ENCODE measurements at places on chromosomes 6 and 20.

DNA sequence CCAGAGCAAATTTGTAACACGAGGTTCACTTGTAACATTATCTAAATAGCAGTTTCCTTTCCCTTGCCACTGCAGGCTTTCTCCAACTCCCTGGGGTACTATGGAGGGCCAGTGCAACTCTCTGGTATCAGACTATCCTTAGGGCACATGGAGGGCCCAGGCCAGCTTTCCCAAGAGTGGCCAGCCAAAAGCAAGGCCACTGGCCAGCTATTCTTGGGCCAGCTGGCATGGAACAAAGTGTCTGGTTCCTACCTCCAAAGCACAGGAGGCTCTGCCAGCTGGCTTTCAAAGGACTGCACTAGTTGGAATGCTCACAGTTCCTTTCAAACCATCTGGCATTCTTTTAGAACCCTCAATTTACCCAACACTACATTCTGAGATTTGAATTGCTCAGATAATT is 8.7 kb downstream of the RNF24 start:
- no peak for DNase-seq

DNA sequence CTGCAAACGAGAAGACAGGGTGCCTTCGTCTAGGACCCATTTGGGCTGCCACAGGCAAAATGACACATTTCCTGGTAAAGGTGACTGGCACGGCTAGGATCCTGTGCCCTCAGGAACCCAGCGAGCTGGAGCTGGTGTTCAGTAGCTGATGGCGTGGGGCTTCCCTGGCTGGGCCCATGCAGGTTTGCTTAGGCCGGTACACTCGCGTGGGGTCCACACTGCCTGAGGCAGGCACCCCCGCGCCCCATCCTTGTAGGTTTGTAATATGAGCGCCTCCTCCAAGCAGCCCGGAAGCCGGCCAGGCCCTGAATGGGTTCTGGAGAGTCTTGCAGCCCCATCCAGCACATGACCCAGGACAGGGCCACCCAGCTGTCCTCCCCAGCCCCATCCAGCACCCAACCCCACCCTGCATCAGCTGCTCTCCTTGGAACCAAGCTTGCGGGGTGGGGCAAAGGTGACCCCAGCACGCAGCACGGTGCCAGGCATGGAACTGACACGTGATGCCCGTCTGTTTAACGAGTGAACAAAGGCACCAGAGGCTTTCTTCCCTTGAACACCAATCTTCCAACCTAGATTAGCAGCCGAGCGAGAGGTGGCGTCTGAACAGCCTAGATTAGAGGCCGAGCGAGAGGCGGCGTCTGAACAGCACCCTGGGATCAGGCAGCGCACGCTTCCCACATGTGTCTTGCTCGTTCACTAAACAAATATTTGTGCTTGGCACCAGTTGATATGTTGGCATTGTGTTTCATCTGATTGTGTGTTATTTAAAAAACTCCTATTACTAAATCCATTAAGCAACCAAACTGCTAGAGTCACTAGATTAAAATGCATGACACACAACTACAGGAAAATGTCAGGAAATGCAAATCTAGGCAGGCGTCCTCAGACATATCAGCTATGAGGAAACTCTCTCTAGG is 112.1 kb downstream of the DLL1 start:
- no peak for DNase-seq

- DNase-seq = no peak
Measured at GRCh38 chr6:17212546-17213371, 68.4 kb upstream of the RBM24 start.

- no peak for DNase-seq
Measured at GRCh38 chr6:91198588-91199255, 611.9 kb upstream of the MAP3K7 start.

DNA sequence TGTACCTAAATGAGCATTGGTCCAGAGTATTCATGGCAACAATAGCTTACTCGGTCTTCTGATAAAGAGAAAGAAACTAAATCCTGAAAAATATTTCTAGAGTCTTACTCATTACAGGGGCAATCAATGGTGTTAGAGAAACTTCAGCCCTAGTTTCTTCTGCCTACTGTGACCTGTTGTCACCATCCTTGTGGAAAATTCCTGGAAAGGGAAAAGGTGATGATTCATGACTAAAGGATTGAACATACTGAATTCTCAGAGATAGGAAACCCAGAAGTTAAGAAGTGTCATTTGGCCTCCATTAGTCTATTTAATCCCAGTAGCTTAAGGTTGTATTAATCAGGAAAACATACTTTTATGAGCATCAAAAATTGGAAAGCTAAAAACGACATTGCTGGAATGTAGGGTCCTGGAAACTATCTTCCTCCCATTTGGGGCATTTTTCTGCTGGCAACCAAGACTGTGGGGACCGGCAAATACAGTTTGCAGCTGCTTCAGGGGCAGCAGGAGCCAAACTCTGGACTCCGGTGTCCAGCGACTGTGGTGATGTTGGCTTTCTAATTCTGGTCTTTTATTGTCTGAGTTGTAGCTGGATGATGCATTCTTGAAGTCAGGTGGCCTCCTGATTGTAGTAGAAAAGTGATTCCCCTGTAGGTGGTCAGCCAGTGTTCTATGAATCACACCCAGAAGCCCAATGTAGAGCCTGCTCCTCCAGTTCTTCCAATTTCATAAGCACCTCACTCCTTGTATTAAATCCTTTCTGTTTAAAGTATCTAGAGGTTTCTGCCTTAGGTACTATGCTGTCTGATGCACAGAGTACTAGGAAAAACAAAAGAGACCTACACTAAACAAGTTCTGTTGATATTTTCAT is 67.6 kb downstream of the LCA5 start:
- DNase-seq = no peak

- no peak for DNase-seq
Measured at GRCh38 chr20:11305406-11305805, 612.3 kb upstream of the BTBD3 start.

DNA sequence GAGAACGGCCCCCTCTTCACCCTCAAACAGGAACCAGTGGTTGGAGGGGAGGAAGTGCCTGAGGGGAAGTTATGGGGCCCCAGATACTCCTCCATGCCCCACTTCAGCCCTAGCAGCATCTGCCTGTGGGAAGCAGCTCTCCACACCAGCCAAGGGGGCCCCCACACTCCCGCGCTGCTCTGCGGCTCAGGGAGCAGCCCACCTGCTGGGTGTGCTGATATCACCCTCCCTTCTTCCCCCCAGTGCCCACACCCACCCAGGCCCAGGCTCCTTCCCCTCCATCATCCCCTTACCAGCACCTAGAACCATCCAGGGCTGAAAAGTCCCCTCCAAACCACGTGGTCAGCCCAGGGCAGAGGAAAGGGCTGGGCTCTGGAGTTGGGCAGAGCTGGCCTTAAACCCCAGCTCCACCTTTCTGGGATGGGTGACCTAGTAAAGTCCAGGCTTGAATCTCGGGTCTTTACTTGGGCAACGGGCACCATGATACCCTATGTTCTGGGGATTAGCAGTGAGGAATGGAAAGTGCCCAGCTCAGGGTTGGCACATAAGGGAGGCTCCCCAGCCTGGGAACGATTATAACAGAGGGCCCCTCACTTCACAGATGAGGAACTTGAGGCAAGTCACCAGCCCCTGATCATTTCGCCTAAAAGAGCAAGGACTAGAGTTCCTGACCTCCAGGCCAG is 663 bp downstream of the LST1 start:
- no peak for DNase-seq

- DNase-seq = peak; percentile 57
Measured at GRCh38 chr6:27312146-27312949, at the start of gene POM121L2. Gene POM121L2 (minus strand): TSS chr6:27312273. CDS start chr6:27312170, 103 bp downstream.

DNA sequence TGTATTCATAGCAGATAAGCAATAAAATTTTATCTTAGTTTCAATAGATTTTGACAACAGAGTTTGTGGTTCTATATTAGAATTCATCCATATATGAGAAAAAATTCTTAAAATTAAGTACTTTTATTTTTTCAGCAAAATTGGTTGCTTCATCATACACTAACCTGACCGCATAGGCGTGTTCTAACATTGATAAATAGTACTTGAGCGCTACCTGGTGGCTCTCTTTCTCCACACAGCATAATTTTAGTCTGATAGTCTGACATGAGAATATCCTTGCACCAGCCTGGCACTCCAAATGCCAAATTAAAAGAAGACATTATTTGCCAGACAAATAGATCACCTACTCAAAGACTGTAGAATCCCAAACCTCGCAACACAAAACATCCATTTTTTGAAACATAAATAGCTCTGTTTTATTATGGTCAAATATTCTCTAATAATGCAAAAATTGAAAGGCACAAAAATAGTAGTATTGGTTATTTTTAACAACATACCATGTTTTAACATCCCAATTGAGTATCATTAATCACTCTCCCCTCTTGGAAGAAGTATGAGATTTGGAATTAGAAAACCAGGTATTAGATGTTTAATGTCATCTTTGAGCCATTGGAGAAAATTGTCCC is 33.0 kb upstream of the FILIP1 start:
- peak; percentile 52 for DNase-seq

DNA sequence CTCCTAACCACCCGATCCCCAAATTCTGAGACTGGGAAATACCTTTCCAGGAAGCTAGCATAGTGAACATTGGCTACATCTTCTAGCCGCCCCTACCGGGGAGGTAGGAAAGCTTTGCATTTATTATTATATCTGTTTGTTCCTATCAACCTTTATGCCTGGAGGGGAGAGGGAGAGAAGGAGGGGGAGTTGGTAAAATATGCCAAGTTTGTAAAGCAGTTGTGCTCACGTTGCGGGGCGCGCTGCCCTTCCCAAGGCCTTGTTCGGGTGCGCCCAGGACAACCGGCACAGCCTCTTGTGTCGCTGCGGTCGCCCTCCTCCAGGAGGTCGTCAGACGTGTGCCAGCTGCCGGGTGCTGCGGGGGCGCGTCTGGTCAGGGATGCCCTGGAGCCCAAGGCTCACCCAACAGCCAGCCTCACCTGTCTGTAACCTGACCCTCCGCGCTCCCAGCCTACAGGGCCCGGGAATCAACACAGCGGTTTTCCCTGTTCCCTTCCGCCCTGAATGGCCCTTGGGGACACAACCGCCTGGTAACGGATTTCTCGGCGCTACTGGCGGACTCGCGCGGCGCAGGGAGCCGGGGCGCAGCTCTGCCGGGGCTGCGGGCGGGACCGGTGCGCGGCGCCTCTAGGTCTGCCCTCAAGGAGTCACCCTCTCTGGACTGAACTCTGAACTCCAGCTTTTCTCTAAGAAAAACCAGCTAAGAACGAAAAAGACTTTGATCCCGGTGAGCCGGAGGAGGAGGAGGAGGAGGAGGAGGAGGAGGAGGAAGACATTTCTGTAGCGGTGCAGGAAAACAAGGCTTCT is 1.1 kb upstream of the OVOL2 start:
- DNase-seq = no peak

DNA sequence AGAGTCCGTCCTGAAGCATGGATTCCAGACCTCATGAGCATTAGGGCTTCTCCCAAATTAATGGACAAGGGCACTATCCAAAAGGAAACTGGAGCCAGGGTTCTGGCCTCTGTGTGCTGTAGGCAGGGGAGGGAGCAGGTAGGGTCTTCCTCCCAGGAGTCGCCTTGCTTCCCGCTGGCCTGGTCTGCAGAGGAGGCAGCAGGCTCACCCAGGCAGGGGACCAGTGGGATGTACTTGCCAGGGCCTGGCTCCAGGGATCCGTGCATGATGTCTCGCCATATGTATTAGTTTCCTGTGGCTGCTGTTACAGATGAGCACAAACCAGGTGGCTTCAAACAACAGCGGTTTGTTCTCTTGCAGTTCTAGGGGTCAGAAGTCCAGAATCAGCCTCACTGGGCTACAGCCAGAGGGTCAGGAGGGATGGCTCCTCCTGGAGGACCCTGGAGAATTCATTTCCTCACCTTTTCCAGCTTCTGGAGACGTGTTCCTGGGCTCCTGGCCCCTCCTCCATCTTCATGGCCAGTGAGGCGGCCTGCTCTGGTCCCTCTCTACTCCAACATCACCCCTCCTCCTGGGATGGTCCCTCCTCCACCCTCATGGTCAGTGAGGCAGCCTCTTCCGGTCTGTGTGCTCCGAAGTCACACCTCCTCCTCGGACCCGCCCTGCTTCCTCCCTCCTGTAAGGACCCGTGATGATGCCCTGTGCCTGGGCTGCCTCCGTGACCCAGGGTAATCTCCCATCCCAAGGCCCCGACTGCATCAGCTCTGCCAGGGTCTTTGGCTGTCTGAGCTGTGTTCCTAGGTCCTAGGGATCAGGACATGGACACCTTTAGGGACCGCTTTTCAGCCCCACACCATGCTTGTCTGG is 329.1 kb downstream of the CDH4 start:
- no peak for DNase-seq

DNA sequence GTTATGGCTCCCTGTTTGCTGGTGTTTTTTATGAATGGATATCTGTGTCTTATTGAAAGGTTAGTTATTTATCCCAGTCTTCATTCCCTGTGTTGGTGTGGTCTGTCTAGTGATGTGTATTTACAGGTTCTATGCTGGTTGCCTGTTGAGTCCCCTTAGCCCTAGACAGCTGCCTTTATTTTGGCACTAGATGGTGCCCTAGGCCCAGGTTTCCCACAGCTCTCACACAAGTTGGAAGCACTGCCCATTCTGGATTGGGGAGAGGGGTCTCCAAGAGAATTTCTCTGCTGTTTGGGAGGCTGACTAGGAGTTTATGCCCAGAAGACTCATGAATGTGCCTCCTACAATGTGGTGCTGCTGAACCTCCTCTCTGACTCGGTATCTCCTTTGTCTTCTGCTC is 12.4 kb downstream of the GRM1 start:
- no peak for DNase-seq

DNA sequence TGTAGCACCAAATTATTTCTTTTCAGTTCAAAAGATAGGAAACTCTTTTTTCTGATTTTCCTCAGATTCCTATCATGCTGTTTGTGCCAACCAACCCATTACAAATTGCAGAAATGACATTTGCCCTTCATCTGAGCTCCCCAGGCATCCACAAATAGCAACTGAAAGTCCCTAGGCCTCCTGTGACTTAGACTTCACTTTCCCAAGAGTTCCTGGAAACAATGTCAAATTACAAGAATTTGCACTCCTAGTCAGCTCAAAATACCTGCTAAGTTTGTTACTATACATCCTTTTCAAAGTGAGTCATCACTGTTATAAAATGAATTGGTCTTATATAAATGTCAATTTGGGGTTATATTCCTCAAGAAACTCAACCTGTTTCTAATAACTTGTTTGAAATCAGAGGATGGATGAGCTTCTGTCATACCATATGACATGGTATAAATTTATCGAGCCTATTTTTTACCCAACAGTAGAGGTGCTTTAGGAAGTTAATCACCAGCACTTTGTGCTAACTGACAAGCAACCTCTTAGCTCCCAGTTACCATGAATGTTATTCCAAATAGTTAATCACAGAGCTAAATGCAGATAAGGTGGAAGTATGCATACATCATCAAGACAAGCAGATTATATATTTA is 256.5 kb downstream of the HACE1 start:
- no peak for DNase-seq

All from stimulated activated CD4-positive, alpha-beta T cell treated with anti-CD3 and anti-CD28 coated beads, Interleukin-2, amount 100 ng/mL, for 48 hours (primary cell).